GM13976 (cell line): ENCODE measurements at places on chromosomes 7 and 10.
A peak's percentile ranks its signal among the peaks of the same experiment; 100 is the strongest.

GRCh38 chr10:33032654-33033151, 74.7 kb upstream of the ITGB1 start:
- no peak for DNase-seq

DNA sequence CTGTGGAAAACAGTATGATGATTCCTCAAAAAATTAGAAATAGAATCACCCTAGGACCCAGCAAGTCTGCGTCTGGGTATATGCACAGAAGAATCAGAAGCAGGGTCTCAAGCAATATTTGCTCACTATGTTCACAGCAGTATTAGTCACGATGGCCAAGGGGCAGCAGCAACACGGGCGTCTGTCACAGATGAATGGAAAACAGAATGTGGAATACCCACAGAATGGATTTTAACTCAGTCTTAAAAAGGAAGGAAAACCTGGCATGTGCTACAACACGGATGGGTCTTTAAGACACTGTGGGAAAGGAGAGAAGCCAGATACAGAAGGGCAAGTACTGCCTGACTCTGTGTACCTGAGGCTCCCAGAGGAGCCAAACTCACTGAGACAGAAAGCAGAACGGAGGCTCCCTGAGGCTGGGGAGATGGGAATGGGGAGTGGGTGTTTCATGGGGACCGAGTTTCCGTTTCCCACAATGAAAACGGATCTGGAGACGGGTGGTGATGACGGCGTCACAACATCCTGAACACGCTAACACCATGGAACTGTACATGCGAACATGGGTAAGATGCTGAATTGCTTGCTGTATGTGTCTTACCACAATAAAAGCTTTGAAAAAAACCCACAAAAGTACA, 36.7 kb upstream of the INPP5A start:
- DNase-seq = no peak

GRCh38 chr10:49611816-49612512, 1.9 kb downstream of the SLC18A3 start:
- no peak for DNase-seq

DNA sequence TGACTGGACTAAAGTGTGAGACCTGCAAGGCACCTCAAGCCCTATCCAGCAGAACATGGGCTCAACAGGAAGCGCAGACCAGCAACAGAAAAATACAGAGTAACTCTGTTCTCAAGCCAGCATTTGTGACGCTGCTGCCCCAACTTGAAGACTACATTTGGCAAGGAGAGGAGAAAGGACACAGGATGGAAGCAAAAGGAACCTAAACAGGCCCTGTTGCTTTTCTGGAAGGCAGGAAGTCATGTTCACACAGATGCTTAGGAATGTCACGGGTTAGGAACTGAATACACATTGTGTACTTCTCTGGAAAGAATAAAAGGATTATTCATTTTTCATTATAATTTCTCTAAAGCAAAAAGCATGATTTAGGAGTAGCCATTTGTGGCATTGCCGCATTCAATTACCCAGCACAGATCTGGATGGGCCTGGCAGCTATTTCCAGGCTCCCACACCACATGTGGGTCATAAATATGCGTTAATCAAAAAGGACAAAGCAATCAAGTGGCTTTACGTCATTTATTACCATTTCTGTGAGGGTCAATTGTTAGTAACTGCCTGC, 19.8 kb upstream of the TOMM7 start:
- no peak for DNase-seq

- DNase-seq = peak; percentile 32
Measured at GRCh38 chr7:90892213-90892612, 296.1 kb downstream of the CDK14 start.

- DNase-seq = peak; percentile 91
Measured at GRCh38 chr7:129611246-129612111, at the start of gene NRF1. Gene NRF1 (plus strand): TSS chr7:129611720. CDS start chr7:129657352, 45,632 bp downstream.

GRCh38 chr7:1450431-1450830, 8.8 kb downstream of the MICALL2 start:
- no peak for DNase-seq

DNA sequence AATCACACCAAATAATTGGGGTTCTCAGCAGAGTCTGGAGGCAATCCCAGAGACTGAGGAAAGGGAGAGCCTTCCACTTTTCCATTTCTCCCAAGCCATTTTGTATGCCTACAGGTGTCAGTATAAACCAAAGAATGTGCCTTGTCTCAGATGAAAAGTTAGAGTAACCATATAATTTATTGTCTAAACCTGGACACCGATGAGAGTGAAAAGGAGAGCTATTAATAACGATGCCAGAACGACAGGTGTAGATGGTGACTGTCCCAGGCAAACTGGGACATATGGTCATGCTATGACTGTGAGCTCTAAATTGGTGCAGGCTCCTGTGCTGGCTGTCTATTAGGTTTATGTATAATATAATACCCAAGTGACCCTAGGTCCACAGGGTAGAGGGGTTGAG, 219.6 kb downstream of the ARHGAP12 start:
- DNase-seq = no peak

GRCh38 chr10:105594296-105594695, 953.2 kb downstream of the SORCS3 start:
- no peak for DNase-seq

DNA sequence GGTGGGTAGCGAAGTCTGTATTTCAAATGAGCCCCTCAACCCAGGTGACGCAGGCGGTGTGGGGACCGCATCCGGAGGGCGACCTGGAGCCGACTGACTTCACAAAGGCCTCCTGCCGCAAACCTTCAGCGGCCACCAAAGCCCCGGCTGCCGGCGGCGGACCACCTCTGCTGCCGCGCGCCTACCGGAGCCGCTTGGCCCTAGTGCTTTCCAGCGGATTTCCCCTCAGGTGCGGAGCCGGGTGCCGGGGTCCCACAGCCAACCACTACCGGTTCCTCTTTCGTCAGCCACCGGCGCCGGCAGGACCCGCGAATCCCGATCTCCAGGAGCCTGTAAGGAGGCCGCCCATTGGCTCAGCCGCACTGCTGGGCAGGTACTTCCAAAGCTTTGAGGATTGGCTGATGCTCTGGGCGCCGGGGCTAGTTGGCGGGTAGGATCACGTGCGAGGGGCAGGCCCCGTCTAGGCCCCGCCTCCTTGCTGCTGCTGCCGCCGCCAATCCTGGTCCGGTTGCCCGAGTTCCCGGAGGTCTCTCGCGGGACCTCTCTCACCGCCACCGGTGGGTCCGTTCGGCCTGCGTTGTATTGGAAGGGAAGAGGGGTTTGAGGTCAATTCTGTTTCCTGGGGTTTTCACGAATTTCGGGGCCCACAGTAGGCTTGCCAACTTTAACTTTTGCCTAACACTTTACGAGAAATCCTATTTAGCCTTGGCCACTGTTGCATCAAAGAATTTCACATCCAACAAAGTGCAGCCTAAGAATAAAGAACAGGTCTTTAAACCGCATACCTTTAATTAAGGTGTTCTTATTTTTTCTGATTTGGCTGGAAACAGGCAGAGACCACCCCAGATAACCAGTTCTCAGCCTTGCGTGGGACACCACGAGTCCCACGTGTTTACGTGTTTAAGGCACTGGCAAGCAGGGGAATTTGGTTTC, at the start of gene GSTO2:
GSTO2 (plus strand) TSS at position 472 of the 933 bp plus-strand sequence. CDS start 5,732 bp downstream, outside the sequence.
- peak; percentile 100 for DNase-seq

GRCh38 chr7:48837266-48837665, 87.1 kb upstream of the CDC14C start:
- no peak for DNase-seq

GRCh38 chr10:86520871-86521677, 518 bp downstream of the WAPL start:
- peak; percentile 68 for DNase-seq

- no peak for DNase-seq
Measured at GRCh38 chr7:55568613-55569268, 3.6 kb downstream of the VOPP1 start.

- no peak for DNase-seq
Measured at GRCh38 chr10:51649064-51649463, 50.3 kb downstream of the CSTF2T start.

- no peak for DNase-seq
Measured at GRCh38 chr7:105006367-105007136, 7.5 kb upstream of the KMT2E start.

GRCh38 chr10:58555170-58555929, 42.7 kb downstream of the BICC1 start:
- DNase-seq = no peak

DNA sequence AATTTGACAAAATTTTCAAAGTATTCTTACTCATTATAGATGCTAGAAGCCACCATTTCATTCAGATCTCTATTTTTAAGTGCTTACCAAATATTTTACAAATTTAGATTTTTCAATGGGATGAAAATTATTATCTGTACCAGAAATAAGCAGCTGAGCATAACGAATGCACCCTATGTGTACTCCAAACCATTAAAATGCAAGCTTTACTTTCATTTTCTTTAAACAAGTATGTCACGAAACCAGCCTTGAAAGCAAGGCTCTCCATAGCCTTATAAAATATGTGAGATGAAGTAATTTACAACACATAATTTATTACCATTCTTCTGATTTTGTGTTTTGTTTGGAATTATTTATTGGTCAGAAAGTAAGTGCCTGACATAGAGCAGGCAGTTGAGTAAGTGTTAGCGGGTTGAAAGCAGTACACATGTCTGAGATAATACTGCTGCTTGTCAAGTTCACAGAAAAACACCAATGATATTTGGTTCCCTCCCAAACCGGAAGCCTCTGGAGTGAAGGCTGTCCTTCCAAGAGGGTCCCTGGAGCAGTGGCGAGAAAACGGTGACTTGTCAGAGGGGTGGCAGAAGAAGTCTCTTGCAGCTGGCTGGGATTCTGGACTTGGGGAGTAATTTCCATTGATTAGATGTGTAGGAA, 322.7 kb upstream of the PFKP start:
- DNase-seq = no peak

GRCh38 chr7:70076325-70076724, 478.1 kb downstream of the AUTS2 start:
- DNase-seq = no peak

DNA sequence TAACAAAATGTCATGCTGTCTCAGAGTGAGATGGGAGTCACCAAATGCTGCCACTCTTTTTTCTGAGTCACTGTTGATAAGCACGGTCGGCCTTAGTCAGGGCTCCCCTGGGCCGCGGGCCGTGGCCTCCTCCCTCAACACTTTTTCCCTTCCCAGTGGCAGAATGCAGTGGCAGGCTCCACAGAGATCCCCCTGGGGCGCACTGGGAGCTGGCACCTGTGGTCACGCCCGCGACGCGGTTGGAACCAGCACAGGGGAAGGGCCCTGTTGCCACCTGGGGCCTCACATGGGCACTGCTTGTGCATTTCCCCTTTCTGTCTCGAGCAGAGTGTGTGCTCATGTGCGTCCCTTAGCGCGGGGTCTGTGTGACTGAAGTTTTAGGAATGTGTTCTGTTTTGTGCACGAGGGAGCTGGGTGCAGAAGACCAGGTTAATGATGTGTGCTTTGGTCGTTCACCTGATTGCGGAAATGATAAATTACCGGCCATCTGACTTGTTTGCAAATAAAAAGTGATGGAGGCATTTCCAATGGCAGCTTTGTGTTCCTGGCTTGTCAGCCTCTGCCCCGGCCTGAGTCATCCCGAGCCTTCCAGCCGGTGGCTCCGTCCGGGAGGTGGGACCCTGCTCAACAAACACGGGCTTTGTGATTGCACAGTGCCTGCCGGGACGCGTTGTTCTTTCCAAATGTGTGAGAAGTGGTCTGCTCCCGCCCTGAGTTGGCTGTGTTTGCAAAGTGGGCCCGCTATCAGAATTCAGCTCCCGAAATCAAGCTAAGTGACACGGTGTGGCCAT, 100.7 kb downstream of the NKX6-2 start:
- no peak for DNase-seq

GRCh38 chr7:130896898-130897514, 163.0 kb upstream of the KLF14 start:
- peak; percentile 80 for DNase-seq

- DNase-seq = no peak
Measured at GRCh38 chr7:106740806-106741205, 79.8 kb upstream of the CCDC71L start.

DNA sequence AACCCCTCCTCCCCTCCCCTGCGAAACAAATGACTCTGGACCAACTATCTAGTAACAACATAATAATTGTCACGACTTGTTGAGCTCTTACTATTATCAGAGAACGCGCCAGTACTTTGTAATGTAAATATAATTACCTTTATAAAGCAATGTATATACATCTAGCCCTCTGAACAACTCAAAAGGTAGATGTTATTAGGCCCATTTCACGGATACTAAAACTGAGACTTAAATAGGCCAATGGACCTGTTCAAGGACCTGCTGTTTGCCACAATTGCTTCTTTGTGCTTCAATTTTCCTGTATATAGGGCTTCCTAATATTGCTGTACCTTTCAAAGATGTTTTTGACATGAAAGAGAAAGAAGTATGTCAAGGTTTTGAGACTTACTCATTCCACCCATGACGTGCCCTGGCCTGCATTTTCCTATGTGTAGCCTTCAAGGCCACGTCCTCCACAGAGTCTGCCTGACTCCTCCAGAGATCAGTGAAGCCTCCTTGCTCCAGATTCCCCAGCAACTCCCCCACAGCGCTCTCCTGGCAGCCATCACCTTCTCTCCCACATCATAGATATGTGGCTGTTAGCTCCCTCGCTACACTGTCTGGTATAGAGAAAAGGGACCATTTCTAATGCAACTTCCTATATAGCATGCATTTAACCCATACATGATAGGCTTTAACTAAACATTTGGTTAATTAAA, 156.6 kb downstream of the SKIDA1 start:
- DNase-seq = no peak

DNA sequence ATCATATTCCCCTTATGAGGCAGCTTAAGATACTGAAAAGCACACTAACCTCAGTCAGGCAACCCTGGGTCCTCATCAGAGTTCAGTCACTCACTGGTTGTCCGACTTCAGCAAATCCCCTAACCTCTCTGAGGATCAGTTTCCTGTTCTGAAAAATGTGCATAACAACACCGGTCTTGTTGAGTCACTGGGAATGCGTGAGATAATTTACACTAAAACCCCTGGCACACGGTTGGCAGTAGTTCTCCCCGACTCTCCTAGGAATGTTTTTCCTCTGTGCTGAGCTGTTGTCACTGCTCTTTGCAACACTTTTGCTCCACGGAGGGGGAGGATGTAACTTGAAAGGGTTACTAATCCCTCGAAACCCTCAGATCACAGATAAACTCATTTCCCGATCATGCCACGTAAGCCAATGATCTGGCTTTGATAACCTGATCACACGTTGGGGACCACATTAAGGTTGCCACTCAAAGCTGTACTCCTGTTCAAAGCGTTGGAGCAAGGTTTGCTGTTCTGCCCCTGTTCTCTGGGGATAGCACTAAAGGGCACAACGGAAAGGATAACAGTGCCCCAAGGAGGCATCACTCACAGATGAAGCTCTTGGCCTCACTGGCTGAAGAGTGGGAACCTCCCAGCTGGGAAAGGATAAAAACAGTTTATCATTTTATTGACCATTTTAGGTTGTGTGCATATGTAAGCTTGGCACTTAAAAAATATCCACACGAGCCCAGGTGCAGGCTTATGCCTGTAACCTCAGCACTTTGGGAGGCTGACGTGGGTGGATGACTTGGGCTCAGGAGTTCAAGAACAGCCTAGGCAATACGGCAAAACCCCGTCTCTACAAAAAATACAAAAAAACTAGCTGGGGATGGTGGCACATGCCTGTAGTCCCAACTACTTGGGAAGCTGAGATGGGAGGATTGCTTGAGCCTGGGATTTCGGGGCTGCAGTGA, 5.0 kb upstream of the RBM17 start:
- no peak for DNase-seq

- no peak for DNase-seq
Measured at GRCh38 chr10:71211053-71211452, 1.3 kb upstream of the UNC5B start.

- no peak for DNase-seq
Measured at GRCh38 chr7:73304071-73304470, 4.6 kb downstream of the NSUN5 start.
